Upper lobe of left lung (tissue), 6 donors: ENCODE measurements at places on chromosomes 5 and 9. TPM values are rescaled to one million over a fixed set of nuclear protein-coding genes. Genes with fewer than 3 reads are reported as not detected.

The CDKN2B gene
- 63.7 TPM for total RNA-seq

The SH3TC2 gene
- total RNA-seq, result 1.5 TPM

The SLC6A3 gene
- 0.52 TPM for total RNA-seq

The TMEM252 gene
- total RNA-seq, result not detected

The MFAP3 gene
- 23.1 TPM for total RNA-seq

- no peak overlapping the region for H3K4me3 ChIP-seq
- no peaks in the 10 kb centered on the region for H3K4me1 ChIP-seq
- no peaks in the 10 kb centered on the region for H3K36me3 ChIP-seq
- no peak overlapping the region for H3K27ac ChIP-seq
- no peaks in the 10 kb centered on the region for H3K27me3 ChIP-seq
- DNase-seq, result no peak
Measured at GRCh38 chr9:119418721-119419120, 49.5 kb upstream of the BRINP1 start.

GRCh38 chr5:154834053-154834452 lies 16.4 kb downstream of the FAXDC2 start:
- H3K27ac ChIP-seq, result no peak overlapping the region
- no peak for DNase-seq
- peaks cover 12% of the 10 kb centered on the region for H3K36me3 ChIP-seq
- H3K4me3 ChIP-seq, result no peak overlapping the region
- no peaks in the 10 kb centered on the region for H3K27me3 ChIP-seq
- peaks cover 40% of the 10 kb centered on the region for H3K4me1 ChIP-seq

DNA sequence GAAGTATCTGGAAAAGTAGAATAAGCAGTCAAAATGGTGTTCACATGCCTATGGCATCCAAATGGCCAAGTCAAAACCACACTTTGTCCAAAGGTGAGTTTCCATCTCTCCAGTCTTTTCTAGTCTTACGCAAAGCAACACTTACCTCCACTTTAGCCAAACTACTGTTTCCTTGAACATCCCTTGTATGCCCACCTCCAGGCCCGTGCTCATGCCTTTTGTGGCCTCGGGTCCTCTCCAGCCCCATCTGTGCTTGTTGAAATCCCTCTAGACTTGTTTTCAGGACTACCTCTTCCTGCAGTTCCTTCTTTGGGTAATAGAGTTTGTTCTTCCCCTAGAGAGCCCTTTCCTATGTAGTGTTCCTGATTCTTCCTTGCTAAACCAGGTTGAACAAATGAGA lies 61.0 kb downstream of the ANGPTL2 start:
- H3K27ac ChIP-seq, result no peak overlapping the region
- no peak for DNase-seq
- H3K4me3 ChIP-seq, result no peak overlapping the region

- no peak overlapping the region for H3K4me3 ChIP-seq
- H3K27me3 ChIP-seq, result no peaks in the 10 kb centered on the region
- DNase-seq, result no peak
- H3K4me1 ChIP-seq, result no peaks in the 10 kb centered on the region
- H3K27ac ChIP-seq, result no peak overlapping the region
Measured at GRCh38 chr9:34114436-34114835, 12.1 kb downstream of the DCAF12 start.

DNA sequence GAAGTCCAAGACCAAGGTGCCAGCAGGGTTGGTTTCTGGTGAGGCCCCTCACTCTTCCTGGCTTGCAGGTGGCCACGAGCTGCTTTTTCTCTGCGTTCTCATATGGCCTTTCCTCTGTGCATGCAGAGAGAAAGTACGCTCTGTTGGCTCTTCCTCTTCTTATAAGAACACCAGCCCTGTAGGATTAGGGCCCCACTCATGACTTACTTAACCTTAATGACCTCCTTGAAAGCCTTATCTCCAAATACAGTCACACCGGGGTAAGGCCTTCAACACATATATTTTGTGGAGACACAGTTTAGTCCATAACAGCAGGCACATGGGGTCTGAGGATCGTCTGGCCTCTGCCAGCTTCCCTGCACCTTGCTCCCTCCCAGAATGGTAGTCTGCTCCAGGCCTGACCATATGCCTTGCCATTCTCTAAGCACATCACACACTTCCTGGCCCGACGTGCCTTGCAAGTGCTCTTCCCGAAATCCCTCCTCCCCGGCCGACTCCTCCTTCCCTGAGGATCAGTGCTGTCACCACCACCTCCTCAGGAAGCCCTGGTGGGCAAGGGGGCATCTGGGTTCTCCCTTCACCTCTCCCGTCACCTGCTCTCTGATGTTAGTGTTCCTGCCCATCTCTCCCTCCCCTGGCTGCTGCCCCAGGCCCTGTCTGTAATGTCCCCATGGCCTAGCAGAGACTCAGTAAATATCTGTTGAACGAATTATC lies 200.7 kb downstream of the AOPEP start:
- no peaks in the 10 kb centered on the region for H3K27me3 ChIP-seq
- H3K36me3 ChIP-seq, result no peaks in the 10 kb centered on the region
- no peak overlapping the region for H3K4me3 ChIP-seq
- DNase-seq, result no peak

GRCh38 chr5:17012289-17012688 lies 76.2 kb upstream of the MYO10 start:
- H3K36me3 ChIP-seq, result no peaks in the 10 kb centered on the region
- H3K4me1 ChIP-seq, result no peaks in the 10 kb centered on the region
- no peak overlapping the region for H3K4me3 ChIP-seq
- H3K27me3 ChIP-seq, result no peaks in the 10 kb centered on the region
- DNase-seq, result no peak

GRCh38 chr9:37972351-37972848 lies 68.5 kb upstream of the SLC25A51 start:
- no peak for DNase-seq
- H3K27ac ChIP-seq, result no peak overlapping the region
- H3K4me3 ChIP-seq, result no peak overlapping the region
- peaks cover 30% of the 10 kb centered on the region for H3K36me3 ChIP-seq
- H3K4me1 ChIP-seq, result peaks cover 34% of the 10 kb centered on the region
- H3K27me3 ChIP-seq, result no peaks in the 10 kb centered on the region

GRCh38 chr5:149697001-149697400 lies 33.1 kb upstream of the PPARGC1B start:
- H3K4me3 ChIP-seq, result no peak overlapping the region
- H3K4me1 ChIP-seq, result no peaks in the 10 kb centered on the region
- H3K27me3 ChIP-seq, result no peaks in the 10 kb centered on the region
- no peaks in the 10 kb centered on the region for H3K36me3 ChIP-seq
- H3K27ac ChIP-seq, result no peak overlapping the region

- H3K27me3 ChIP-seq, result no peaks in the 10 kb centered on the region
- peak overlapping the region; percentile 1 for H3K27ac ChIP-seq
- H3K4me1 ChIP-seq, result peaks cover 10% of the 10 kb centered on the region
- H3K4me3 ChIP-seq, result no peak overlapping the region
Measured at GRCh38 chr9:111957856-111958631, 61.4 kb downstream of the UGCG start.

DNA sequence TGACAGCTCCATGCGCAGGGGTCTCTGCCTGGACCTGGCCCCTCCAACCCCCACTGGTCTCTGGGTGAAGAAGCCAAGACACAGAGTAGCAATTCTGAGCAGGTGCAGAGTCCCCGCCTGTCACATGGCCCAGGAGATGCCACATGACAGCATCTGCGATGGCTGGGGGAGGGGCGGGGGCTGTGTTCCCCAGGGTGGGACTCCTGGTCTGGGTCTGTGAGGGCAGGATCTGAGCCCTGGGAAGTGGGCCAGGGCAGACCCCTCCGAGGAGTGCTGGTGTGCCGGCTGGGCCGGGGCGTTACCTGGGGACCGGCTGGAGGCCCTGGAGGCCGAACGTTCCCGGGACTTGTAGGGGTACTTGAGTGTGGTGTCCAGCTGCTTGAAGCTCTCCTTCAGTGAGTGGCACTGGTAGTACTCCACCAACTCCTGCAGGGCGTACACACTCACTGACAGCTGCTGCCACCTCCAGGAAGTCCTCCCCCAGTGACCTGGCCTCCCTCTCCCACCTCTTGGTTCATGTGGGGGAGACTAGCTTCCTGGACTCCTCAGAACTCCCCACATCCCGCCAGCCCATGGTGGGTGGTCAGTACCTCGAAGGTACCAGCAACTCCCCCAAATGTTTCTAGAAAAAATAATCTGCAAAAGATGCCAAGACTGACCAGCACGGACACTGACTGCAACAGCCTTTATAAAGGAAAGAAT lies 32.1 kb upstream of the SARDH start:
- no peaks in the 10 kb centered on the region for H3K27me3 ChIP-seq
- no peak overlapping the region for H3K4me3 ChIP-seq
- no peaks in the 10 kb centered on the region for H3K36me3 ChIP-seq
- DNase-seq, result no peak

DNA sequence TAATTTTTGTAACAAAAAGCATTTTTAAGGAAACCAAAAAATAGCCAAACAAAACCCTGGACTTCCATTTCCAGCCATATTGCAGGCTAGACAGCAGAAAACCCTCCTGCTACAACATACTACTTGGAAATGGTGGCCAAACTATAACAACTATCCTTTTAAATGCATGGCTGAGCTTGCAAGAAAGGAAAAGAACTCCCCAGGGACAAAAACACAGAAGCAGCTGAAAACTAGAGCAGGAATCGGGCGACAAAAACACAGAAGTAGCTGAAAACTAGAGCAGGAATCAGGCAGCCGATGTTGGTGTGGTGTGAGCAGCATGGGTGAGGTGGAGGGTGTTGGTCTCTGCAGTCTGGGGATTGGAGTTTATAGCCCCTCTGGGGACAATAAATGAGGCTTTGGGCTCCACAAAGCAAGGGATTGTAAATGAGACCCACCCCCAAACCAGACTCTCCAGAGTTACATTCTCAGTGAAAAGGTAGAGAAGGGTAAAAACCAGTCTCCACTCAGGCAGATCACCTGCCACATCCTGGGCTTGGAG lies 95.2 kb downstream of the C9orf50 start:
- H3K36me3 ChIP-seq, result no peaks in the 10 kb centered on the region
- no peaks in the 10 kb centered on the region for H3K27me3 ChIP-seq
- no peak for DNase-seq
- H3K4me1 ChIP-seq, result no peaks in the 10 kb centered on the region
- no peak overlapping the region for H3K27ac ChIP-seq
- H3K4me3 ChIP-seq, result no peak overlapping the region

DNA sequence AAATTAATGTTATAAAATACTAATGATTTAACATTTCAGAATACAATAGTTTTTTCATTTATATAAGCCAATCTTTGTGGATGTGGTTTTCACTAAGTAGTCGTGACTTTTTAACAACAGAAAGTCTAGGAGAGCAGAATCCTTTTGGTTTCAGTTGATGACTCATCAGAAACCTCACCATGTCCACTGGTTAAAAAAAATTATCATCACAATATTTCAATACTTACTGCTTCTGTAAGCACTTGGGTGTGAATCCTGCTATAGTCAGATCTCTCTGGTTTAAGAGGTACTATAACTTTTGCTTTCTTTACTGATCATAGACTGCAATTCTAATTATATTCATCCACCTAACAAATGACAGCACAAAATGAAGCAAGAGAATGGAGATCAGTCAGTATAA lies 77.2 kb downstream of the MRPS30 start:
- no peak overlapping the region for H3K27ac ChIP-seq
- no peaks in the 10 kb centered on the region for H3K27me3 ChIP-seq
- no peak for DNase-seq

DNA sequence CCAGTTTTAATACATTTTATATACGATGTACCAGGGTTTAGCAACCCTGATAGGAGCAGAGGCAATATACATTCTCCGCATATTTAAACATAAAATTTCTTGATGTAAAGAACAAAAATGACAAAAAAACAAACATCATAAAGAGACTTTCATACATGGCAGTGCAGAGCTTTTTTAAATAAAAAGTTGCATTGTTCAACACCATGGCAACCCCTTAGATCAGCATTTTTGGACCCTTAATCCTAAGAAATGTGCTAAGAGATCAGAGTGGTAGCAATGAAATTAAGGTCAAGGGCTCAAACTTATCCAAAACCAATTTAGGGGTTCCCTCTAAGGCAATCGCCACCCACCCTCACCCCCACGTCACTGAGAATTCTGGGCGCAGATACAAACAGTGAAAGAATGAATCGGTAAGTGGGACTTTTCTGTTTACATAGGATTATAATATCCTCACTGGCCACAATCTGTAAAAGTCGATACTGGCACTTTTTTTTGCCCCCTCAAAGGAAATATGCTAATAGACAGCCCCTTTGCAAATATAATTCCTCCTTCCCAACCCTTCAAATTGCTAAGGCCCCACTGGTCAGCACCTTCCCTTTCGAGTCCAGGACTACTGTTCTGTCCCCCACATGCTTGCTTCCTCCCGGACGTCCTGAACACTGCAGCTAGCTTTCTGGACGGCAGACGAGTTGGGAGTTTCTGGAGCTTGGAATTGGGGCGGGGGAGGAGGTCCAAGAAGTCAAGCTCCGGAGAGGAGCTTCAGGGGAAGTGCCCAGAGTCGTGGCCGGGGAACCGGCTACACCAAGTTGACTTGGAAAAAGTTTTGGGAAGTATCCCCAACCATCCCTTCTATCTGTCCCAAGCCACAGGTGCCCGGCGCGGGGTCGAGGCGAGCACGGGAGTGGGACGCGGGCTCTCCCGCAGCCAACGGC lies 2.2 kb downstream of the GAS1 start:
- no peaks in the 10 kb centered on the region for H3K27me3 ChIP-seq
- DNase-seq, result no peak
- peak overlapping the region; percentile 41 for H3K4me3 ChIP-seq
- H3K4me1 ChIP-seq, result peaks cover 50% of the 10 kb centered on the region
- H3K36me3 ChIP-seq, result no peaks in the 10 kb centered on the region

GRCh38 chr5:132496191-132496630 lies 5.6 kb upstream of the IRF1 start:
- H3K4me1 ChIP-seq, result peaks cover 62% of the 10 kb centered on the region
- H3K27me3 ChIP-seq, result no peaks in the 10 kb centered on the region
- H3K36me3 ChIP-seq, result no peaks in the 10 kb centered on the region
- DNase-seq, result peak; percentile 95
- peak overlapping the region; percentile 99 for H3K27ac ChIP-seq
- peak overlapping the region; percentile 93 for H3K4me3 ChIP-seq

GRCh38 chr5:108503986-108504385 lies 122.1 kb upstream of the FBXL17 start:
- H3K4me3 ChIP-seq, result no peak overlapping the region
- no peaks in the 10 kb centered on the region for H3K36me3 ChIP-seq
- DNase-seq, result no peak
- no peak overlapping the region for H3K27ac ChIP-seq
- H3K27me3 ChIP-seq, result no peaks in the 10 kb centered on the region

DNA sequence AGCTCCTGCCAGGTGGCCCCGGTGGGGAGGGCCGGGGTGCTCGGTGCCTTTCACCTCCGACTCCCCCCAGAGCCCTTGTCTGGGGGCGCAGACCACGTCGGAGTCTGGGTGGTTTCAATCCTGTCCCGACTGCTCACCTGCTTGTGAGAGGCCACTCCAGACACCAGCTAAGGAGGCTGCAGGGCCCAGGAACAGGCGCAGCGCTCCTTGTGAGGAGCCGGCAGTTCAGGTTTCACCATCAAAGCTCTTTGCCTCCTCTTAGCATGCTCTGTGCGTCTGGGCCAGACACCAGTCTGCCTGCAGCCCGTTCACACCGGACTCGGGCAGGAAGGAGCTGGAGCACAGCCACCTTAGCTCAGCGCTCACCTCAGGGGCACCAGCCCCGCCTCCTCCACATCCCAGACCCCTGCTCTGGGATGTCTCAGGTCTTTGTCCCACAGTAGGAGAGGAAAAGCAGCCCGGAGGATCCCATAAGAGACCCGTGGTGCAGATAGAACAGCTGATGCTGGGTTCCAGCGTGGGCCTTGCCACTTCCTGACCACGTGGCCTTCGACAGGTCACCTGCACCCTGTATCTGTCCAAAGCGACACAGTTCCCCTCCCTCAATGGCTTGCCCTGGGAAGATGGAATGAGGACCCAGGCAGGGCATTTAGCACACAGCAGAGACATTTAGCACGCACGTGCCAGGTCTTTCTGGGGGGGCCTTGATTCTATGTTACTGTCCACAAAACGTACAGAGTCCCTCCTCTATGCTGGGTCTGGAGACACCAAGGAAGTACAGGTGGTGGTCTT lies 106.2 kb upstream of the LMX1B start:
- no peaks in the 10 kb centered on the region for H3K4me1 ChIP-seq
- H3K27me3 ChIP-seq, result no peaks in the 10 kb centered on the region
- H3K4me3 ChIP-seq, result no peak overlapping the region
- H3K27ac ChIP-seq, result no peak overlapping the region
- DNase-seq, result no peak
- peaks cover 6% of the 10 kb centered on the region for H3K36me3 ChIP-seq
